GM04503 (cell line): ENCODE measurements at places on chromosomes 12 and 14.

DNA sequence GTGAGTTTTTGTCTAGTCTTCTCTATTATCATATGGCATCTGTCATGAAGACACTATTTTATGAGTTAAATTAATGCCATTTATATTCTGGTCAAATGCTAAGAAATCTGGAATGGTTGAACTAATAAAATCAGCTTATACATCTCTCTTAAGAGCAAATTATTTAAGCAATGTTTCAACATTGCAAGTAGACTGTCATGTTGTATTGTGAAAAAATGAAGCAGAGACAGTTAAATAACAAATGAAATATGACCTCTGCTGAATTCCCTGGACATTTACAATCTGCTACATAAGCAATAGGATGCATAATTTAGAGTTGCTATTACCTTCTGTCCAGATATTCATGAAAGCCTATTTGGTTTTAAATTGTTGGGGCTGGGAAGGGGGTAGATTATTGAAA is 30.6 kb downstream of the NAV3 start:
- no peak for DNase-seq

DNA sequence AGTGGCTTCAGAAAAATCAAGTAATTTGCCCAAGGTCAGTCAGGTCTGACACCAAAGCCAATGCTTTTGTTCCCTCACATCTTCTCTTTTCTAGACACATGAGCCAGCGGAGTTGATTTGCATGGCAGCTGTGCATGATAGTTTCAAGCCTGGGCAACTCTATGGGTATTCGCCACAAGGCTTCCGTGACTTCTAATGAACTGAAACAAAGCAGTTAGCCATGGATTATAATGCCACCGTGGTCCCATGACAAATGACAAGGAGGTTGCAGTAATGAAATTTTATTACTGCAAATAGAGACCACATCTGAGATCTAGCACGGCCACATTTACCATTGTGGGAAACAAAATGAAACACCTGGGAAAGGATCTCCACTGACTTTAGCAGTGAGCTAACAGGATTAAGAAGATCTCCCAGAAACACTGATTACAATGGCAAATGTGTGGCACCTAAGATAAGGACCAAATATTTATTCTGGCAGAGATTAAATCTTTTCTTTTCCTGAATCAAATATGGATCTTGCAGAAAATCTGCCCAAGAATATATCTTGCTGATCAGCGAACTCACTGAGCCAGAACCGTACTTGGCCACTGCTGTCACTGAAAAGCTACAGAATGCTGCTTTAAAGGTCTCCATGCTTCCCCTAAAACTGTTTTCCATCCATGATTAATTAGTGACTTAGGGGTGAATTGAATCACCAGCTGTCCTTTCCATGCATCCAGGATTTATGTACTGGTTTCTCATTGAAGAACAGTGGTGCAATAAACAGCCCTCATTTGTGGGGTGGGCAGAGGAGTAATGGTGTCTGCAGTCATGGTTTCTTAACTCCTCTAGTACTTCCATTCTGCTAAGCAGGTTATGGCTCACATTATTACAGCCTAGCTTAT is 551.0 kb downstream of the DIO2 start:
- no peak for DNase-seq

DNA sequence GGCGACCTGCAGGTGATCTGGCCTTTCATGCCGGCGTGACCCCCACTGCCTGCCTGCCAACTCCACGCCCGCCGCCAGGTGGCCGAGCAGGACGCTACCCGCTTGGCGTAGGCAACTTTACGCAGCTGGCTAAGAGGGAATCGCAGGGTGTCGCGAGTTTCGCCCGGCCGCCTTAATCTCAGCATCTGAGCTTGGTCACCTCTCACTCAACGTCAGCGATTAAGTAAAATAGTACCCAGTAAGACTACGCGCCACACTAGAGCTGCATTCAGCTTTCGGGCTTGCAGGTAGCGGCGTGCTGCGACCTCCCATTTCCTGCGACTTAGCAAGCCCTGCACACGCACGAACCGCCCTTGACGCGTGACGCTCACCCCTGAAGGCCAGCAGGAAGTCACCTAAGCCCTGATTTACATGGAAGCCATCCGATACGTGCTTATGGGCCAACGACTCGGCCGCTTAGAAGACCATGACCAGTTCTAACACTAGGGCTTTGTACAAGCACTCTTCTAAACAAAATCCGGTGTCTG is 33.2 kb downstream of the WBP11 start:
- peak; percentile 27 for DNase-seq

DNA sequence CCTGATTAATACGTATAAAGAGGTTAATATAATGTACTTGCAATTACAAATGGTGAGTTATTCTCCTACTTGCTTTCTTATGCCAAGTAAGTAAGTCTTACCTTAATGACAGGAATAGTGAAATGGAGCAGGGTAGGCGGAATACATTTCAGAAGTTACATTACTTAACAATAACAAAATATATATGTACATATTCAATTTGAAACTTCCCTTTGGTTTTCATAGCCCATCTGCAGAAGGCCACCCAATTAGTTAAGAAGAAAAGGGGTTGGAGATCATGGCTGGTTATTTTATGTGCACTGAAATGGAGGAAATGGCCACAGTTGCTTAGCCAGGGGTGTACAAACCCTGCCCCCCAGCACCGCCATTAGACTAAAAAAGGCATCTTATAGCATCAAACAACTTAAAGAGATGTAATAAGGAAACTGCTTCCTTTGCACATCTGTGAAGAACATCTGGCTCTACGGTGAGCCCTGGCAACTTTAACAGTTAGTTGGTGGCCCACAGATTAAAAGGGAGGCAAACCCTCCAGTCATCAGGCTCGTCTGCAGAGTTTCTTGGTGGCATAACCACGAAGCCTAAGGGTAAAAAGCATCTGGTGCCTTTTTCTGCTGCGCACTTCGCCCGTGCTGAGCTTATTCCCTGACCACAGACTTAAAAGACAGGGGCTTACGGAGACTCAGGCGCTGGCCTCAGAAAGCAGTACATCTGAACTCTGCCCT is 38.8 kb upstream of the DACT1 start:
- DNase-seq: no peak

- DNase-seq: no peak
Measured at GRCh38 chr14:20606190-20606901, 15.2 kb upstream of the RNASE12 start.

GRCh38 chr14:65696801-65697200 is 284.3 kb downstream of the FUT8 start:
- DNase-seq: no peak

DNA sequence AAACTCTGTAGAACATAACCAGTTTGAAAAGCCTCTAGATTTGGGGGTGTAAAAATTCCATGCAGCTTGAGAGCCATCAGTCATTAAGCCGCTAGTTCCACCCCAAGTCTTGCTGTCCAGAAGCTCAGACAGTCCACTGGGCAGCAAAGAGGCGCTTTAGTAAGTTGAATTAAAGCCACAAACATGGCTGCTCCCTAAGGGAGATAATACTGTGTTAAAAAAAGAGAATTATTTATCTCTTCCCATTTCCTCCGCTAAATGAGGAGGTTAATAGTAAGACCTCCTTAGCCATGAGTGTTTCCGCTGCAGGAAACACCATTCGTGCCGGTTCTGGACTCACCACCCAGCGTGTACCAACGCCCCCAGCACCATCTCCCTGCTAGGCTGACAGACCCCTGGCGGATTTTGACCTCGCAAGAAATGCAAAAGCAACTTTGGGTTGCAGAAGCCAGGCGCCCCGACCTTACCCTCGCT is 536 bp downstream of the TM7SF3 start:
- no peak for DNase-seq

DNA sequence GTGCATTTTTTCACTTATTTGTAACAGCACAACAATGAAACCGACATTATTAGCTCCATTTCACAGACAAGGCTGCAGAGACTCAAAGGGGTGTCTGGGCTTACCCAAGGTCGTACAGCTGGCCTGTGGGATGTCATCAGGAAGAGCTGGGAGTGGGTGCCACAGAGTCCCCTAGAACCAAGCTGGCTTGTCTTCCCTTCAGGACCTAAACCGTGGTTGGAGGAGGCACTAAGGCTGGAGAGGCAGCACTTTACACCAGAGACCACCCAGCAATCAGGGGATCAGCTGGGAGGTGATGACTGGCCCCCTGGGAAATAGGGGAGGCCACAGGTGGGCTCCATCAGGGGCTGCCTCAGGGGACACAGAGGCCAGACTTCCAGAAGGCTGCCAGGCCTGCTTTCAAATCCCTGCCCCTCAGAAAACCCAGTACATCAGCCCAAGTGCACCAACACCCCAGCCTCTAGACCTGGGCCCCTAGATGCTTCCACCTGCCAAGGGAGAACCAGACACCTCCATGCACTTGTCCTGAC is 28.3 kb downstream of the DIO3 start:
- DNase-seq: no peak

GRCh38 chr14:59317798-59318505 is 129.5 kb downstream of the DAAM1 start:
- DNase-seq: no peak

- DNase-seq: no peak
Measured at GRCh38 chr12:75798136-75798926, 233.2 kb downstream of the PHLDA1 start.

- DNase-seq: no peak
Measured at GRCh38 chr12:69007101-69007854, 74.3 kb upstream of the CPM start.

DNA sequence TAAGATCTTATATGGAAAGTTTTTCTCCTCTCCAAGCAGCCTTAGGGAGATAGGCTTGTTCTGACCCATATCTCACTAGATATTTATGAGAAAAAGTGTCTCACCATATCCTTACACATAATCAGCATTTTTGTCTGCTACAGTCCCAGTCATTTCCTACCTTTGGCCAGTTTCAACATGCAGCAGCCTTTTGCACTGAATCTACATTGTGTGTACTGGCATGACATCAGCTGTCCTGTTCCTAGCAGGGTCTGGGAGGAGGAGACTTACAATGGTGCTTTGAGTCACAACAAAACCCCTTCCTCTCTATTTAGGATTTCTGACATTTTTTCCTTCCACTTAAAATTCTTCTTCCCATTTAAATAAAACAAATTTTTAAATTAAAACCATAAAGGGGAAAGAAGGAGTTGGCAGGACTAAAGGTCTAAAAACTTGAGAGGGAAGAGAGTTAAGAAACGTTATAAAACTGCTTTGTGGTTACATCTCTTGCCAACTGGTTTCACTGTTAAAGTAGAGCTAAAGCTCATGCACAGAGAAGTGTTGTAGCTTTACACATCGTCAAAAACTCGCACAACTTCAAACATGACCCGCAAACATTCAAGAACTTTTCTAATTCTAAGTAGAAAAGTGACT is 53.3 kb upstream of the CERS5 start:
- no peak for DNase-seq

DNA sequence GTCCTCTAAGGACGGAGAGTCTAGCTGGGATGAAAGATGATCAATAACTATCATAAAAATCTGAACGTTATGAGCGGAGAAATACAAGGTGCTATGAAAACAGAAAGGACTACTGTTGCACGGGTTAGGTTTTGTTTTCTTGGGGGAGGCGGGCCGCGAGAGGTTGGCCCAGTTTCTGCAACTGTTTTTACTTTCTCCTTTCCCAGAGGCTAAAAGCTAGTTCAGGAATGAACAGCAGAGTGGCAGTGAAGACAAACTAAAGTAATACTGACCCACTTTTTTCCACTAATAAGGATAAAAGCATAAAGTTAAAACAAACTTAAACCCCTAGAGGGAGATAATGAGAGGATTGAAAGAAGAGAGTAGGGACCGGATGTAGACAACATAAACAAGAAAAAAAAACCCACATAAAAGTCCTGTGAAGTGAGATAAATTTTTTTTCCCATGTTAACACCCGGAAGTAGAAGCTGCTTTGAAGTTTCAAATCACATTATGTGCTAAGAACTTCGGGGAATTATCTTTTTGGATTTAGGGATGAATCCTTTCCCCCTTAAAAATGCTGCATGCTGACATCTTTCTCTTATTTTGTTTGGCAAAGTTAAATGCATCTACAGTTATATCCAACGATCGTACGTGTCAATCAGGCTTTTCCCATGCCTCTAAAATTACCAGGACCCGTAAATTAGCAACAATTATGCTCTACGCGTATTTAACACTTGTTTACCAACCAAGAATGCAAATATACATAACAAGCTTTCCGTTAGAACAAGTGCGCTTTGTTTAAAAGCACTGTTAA is 1.0 kb upstream of the CDK17 start:
- peak; percentile 67 for DNase-seq

- no peak for DNase-seq
Measured at GRCh38 chr14:50577982-50578381, 18.0 kb downstream of the ATL1 start.

DNA sequence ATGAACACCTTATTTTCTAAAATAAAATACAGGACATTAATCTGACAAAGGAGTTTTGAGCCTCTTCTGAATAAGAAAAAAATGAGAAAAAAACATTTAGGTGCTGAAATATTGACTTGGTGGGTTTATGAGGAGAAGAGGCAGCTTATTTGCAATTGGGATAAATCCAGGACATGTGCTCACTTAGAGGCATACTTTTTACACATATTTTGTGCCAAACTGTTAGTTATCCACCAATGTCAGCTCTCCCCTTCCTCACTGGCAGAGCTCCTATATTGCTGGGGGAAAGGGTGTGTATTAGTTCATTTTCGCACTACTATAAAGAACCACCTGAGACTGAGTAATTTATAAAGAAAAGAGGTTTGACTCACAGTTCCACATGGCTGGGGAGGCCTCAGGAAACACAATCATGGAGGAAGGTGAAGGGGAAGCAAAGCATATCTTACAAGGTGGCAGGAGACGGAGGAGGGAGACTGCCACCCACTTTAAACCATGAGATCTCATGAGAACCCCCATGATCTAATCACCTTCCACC is 135.4 kb upstream of the EGLN3 start:
- DNase-seq: no peak

DNA sequence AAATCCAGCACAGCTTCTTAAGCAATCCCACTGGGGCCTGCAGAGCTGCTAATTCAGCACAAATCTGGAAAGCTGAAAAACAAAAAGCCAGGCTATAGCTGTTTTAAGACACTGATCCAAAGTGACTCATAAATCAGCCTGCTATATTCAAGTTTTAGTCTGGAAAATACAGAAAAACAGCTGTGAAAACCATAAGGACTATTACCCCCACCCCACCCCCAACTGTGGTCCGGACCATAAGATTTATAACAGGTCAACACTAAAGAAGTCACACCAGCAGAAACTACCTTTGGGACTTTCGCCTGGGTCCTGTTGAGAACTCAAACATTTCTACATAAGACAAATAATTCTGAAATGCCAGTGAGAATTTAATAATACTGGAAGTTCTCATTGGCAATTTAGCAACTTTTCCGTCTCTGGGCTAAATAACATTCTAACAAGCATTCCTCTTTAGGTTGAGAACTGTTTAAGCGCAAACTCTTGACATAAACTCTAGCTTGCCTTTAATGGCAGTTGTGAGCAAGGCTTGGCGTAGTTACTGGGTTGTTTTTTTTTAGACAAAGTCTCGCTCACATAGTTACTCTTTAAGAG is 3.3 kb downstream of the LRIG3 start:
- peak; percentile 36 for DNase-seq

- DNase-seq: no peak
Measured at GRCh38 chr12:116639765-116640164, 80.6 kb downstream of the MAP1LC3B2 start.

DNA sequence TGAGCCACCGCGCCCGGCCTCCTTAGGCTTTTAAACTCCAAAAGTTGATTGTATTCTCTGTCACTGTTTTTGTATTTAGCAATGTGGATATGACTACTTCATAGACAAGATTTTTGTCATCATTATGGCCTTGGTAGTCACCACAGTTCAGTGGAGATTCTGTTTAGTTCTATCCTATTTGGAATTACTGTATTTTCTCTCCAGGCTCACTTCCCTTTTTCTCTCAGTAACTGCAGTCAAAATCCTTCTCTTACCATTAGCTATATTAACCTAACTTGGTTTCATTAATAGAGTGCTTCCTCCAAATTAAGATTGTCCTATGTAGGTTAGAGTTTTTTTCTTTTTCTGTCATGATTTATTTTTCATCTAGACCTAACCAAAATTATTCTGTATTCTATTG is 283.9 kb downstream of the TMTC2 start:
- no peak for DNase-seq
